ENCODE measurements at places on chromosomes 2 and 18.
A peak's percentile ranks its signal among the peaks of the same experiment; 100 is the strongest.

- no peaks in the 10 kb centered on the region for H3K36me3 ChIP-seq
- no peak overlapping the region for H3K4me3 ChIP-seq
- no peak overlapping the region for H3K27ac ChIP-seq
- no peaks in the 10 kb centered on the region for H3K27me3 ChIP-seq
- no peaks in the 10 kb centered on the region for H3K4me1 ChIP-seq
Observed at GRCh38 chr2:175619179-175620045, 382.7 kb downstream of the LNPK start.

DNA sequence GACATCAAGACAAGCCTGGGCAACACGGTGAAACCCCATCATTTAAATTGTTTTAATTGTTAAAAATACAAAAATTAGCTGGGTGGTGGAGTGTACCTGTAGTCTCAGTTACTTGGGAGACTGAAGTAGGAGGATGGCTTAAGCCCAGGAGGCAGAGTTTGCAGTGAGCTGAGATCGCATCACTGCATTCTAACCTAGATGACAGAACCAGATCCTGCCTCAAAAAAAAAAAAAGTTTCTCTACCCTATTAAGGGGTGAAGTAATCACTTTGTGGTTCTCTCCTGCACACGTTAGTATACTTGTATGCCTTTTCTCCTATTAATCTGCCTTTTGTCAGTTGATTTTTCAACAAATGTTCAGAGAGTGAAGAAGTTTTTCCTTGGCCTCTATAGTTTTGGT lies 18.1 kb upstream of the PUM2 start:
- no peaks in the 10 kb centered on the region for H3K27me3 ChIP-seq
- no peaks in the 10 kb centered on the region for H3K36me3 ChIP-seq
- H3K4me3 ChIP-seq, result no peak overlapping the region
- no peak overlapping the region for H3K27ac ChIP-seq

- H3K4me1 ChIP-seq, result no peaks in the 10 kb centered on the region
- H3K27ac ChIP-seq, result no peak overlapping the region
- DNase-seq, result no peak
- no peak overlapping the region for H3K4me3 ChIP-seq
- no peaks in the 10 kb centered on the region for H3K27me3 ChIP-seq
Observed at GRCh38 chr2:143802242-143802641, 673.0 kb downstream of the ARHGAP15 start.

GRCh38 chr2:136444323-136444722 lies 321.0 kb upstream of the THSD7B start:
- no peak for DNase-seq
- H3K36me3 ChIP-seq, result no peaks in the 10 kb centered on the region
- no peak overlapping the region for H3K4me3 ChIP-seq
- H3K27me3 ChIP-seq, result no peaks in the 10 kb centered on the region
- no peaks in the 10 kb centered on the region for H3K4me1 ChIP-seq

- H3K4me3 ChIP-seq, result peak overlapping the region; percentile 55
- peaks cover 21% of the 10 kb centered on the region for H3K4me1 ChIP-seq
- H3K27ac ChIP-seq, result no peak overlapping the region
- no peaks in the 10 kb centered on the region for H3K27me3 ChIP-seq
- H3K36me3 ChIP-seq, result no peaks in the 10 kb centered on the region
Observed at GRCh38 chr2:127024769-127025358, 82.1 kb downstream of the BIN1 start.

- H3K36me3 ChIP-seq, result no peaks in the 10 kb centered on the region
- no peak for DNase-seq
- peaks cover 8% of the 10 kb centered on the region for H3K4me1 ChIP-seq
- no peak overlapping the region for H3K4me3 ChIP-seq
- no peak overlapping the region for H3K27ac ChIP-seq
Observed at GRCh38 chr2:133599211-133599803, 31.0 kb upstream of the NCKAP5 start.

GRCh38 chr18:3088449-3088848 lies 75.5 kb upstream of the LPIN2 start:
- no peak overlapping the region for H3K4me3 ChIP-seq
- H3K27ac ChIP-seq, result no peak overlapping the region
- no peaks in the 10 kb centered on the region for H3K36me3 ChIP-seq
- no peaks in the 10 kb centered on the region for H3K4me1 ChIP-seq
- H3K27me3 ChIP-seq, result no peaks in the 10 kb centered on the region
